ENCODE measurements at places on chromosomes 7 and 10. TPM values are rescaled to one million over a fixed set of nuclear protein-coding genes. Genes with fewer than 3 reads are reported as not detected.

DNA sequence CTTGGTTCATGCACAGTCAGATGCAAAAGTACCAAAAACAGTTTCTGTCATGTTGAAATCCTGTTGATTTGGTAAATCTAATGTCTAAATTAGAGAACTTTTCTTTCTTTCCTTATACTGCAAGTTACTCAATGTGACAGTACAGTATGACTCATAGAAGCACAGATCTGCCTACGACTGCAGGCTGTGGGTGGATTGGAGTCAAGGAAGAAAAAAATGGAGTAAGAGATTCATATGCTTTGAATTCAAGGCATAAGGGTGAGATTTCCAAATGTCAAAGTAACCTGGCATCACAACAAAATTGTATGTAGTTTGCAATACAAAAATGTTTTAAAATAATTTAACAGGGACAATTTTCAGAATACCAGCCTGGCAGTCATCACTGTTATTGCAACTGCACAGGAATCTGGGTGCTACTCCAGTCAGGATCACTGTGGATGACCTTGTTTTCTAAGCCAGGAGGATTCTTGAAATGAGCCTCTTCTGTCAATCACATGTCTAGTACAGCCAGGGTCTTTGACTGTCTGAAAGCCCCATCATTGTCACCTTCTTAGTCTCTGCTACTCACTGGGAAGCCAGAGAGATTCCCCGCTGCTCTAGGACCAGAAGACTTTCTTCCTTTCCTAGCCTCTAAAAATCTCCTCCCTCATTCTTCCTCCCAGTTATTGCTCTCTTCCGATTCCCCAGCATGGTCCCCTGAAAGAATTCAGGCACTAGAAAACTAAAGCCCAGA is 83.6 kb downstream of the CD36 start:
- DNase-seq: no peak

DNA sequence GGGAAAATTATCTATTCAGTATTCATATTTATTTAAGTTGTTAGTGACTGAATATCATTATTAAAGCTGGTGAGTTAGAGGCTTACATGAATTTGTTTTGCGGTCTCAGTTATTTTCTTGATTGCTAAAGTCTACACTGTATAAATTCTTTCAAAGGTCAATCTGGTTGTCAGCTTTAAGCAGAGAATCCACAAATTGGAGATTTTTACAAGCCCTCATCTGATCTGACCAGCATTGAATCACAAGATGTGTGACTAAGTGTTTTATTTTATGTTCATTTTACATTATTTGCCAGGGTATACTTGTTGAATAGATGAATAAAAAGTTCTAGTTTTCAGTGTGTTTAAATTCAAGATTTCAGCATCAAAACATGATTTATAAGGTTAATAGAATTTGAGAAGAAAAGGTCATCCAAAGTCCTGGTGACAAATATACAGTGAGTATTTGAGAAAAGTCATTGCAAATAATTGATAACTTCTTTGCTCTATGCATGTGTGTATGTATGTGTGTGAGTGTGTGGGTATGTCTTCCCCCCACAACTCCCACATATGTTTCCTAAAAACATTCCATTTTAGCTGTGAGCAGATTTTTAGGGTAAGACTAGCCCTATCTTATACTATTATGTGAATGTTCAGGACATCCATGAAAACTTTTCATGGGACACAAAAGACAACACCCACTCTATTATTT is 4.4 kb downstream of the SEMA3A start:
- DNase-seq: no peak

- no peak for DNase-seq
Measured at GRCh38 chr7:78493401-78493800, 694.8 kb downstream of the PHTF2 start.

DNA sequence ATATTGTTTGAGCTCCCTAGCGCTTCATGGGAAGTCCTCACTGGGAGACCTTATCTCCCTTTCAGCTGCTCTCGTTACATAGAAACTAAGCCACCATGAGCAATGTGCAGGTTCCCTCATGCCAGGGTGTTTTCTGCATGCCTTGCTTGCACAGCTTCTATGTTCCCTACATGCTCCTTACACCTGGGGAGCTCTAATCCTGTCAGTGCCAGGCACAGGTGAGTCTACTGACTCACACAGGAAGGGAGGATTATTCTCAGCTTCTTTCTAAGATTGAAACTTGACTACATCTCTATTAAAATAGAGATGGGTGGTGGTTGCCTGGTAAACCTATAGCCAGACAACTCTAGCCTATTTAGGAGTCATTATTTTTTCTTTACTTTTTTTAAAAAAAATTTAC is 375.7 kb upstream of the CDC14C start:
- no peak for DNase-seq

GRCh38 chr10:132300582-132300981 is 7.2 kb downstream of the STK32C start:
- no peak for DNase-seq

DNA sequence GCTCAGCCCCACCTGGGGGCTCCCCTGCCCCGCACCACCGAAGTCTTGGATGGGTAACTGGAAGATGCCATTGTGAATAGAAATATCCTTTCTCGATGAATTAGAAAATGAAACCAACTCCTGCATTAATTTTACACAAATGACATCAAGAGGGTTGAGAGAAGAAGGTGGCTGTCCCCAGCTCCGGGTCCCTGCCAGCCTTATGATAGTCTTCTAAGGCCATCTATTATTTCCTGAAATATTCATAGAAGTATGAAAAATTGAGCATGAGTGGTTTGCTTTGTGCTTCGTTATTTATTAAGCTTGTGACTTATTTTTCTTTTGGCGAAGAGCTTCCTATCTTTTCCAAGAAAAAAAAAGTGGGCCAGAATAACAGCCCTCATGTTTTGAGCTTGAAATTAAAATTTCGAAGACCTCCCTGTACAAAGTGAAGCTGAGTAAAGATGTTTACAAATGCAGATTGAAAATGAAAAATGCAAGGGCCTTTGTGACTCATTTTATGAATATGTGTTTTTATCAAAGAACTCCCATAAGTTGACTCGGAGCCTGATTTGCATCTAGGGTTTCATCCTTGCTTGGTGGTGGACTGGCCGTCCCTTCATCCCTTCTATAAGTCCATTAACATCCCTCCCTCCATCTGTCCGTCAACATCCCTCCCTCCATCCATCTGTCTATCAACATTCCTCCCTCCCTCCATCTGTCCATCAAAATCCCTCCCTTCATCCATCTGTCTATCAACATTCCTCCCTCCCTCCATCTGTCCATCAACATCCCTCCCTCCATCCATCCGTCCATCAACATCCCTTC is 20.5 kb upstream of the CFAP46 start:
- no peak for DNase-seq

DNA sequence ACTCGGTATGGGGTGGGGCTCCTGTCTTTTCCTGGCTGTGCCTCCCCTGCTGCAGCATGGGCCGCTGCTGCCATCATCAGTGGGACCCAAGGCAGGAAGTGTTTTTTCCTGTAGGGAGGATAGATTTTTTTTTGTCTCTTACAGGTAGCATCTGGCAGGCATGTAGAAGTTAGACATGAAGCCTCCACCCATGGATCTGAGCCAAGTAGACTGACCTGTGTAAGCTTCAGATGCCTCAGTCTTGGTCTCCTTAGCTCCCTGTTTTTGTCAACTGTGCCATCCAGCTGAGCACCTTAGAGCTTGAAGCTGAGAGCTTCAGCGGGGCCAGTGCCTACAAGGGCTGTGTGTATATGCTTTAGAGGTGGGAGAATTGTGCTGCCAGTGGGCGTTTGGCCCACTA is 93.5 kb downstream of the AUTS2 start:
- no peak for DNase-seq

GRCh38 chr7:20470726-20471125 is 140.0 kb downstream of the ITGB8 start:
- DNase-seq: no peak

GRCh38 chr7:16028103-16028502 is 341.6 kb upstream of the MEOX2 start:
- no peak for DNase-seq

DNA sequence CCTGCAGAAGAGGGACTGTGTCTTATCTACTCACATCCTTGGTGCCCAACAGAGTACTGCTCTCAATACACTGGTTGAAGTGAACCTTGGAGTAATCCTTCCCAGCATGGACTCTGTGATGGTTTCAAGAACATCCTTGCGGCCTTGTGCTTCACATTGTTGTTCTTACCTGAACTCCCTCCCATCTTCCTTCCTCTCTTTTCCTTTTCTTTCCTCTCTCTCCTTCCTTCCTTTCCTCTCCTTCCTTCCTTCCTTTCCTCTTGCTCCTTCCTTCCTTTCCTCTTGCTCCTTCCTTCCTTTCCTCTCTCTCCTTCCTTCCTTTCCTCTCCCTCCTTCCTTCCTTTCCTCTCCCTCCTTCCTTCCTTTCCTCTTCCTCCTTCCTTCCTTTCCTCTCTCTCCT is 26.3 kb downstream of the LAMB1 start:
- DNase-seq: no peak

- no peak for DNase-seq
Measured at GRCh38 chr7:89554209-89554608, 600.1 kb upstream of the STEAP1 start.

- DNase-seq: peak; percentile 18
Measured at GRCh38 chr7:24963218-24963617, 16.8 kb downstream of the OSBPL3 start.

- DNase-seq: peak; percentile 17
Measured at GRCh38 chr7:123769371-123769770, 20.6 kb upstream of the WASL start.

DNA sequence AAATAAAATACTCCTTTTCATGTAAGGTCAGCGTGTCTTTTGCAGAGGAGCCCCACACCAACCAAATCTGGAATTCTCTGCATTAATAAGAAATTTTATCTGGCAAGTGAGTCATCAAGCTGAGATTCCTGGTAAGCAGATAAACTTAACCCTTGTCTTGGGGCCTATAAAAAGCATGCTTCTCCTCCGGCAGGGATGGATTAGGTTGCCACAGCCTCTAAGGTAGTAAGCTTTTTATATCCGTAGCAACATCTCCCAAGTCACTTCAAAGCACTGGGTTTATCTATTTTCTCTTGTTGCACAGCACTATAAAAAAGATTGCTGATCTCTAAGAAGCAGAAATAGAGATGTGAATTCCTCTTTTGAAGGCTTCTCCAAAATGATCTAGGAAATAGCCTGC is 202.8 kb upstream of the NOBOX start:
- no peak for DNase-seq

GRCh38 chr7:363626-364025 is 73.7 kb downstream of the FOXL3 start:
- DNase-seq: peak; percentile 11

DNA sequence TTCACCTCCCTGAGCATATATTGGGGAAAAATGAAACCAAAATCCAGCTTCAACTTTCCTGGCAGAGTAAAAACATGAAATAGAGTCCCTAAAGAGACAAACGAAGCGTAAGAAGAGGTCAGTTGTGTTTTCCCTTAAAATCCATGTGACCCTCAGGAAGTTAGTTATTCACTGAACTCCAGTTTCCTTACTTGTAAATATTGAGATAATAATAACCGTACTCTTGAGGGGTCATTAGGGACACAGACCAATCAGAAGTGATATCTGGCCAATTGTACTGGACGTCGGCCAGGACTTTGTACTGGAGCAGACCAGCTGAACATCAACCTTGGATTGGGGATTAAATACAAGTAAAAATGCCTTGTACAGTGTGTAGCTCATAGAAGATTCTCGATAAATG is 167.0 kb downstream of the GATA3 start:
- DNase-seq: no peak

DNA sequence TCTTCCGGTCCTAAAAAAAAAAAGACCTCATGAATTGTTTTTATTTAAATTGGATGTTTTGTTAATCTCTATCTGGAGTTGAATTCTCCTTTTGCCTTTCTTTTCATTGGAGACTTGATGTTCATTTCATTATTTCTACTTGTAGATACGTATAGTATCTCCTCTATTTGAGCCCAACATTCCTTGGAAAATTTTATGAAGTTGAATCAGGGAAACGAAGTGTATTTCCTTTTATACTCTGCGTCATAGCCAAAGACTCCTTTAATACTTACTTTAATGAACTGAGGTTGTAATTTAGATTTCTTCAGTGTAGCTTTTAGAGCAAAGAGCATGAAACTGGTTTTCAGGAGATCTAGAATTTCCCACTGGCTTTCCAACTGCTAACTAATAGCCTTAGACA is 132.4 kb downstream of the KIAA1217 start:
- DNase-seq: no peak

- DNase-seq: no peak
Measured at GRCh38 chr7:135448753-135449152, 61.1 kb downstream of the CNOT4 start.

DNA sequence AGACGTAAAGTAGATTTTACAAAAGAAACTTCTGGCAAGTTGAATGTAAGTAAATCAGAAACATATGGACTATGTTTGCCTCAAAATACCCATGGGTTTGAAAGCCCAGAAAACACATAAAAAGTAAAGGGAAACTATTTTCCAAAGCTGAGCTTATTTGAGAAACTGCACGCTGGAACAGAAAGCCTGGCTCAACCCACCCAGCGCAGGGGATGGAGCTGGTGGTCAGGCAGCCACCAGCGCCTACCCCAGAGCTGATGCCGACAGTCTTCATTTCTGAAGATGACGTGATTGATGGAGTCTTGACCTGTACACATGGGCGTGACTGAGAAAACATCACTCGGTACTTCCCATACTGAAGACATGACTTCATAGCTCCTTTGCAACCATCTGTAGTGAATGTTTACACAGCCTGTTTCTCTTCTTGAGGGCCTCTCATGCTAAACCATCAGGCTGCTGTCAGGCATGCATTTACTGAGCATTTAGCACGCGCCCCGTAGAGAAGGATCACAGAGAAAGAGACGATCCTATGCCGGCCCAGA is 232.6 kb upstream of the AUTS2 start:
- no peak for DNase-seq

DNA sequence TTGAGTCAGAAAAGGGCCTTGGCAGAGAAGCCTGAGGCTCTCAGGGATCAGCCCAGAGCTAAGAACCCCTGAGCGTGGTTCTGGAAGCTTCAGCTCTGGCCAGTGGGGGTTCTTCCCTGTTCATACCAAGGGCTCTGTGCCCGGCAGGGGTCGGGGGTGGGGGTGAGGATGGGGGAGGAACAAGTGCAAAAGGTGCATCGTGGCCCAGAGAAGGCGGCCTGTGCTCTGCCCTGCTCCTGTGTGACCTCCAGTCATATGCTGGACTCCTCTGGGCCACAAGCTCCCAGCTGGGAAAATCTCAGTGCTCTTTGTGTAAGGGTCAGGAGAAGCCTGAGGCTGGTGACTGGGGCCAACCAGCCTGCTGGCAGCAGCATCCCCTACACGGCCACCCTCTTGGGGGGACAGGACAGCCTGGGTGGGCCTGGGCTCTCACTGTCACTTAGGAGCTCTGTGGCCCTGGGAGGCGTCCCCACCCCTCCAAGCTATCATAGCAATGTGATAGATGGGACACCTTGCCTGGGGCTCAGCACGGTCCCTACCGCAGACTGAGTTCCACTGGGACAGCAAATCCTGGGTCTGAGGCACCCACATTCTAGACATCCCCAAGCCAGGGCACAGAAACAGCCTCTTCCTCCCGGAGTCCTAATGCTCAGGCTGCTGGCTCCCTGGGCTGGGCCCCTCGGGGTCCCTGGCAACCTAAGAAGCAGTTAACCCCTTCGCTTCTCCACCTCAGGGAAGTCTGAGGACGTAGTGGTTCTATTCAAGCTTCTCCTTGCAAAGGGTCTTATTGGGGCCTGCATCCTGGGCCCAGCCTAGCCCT is 2.5 kb downstream of the MMRN2 start:
- DNase-seq: no peak

CDNF gene
- polyA plus RNA-seq: 19.3 TPM

TRPV6 gene
- not detected for polyA plus RNA-seq

CRPPA gene
- polyA plus RNA-seq: 1.1 TPM

CASP2 gene
- 4.3 TPM for polyA plus RNA-seq

ANKRD7 gene
- 0.30 TPM for polyA plus RNA-seq

SLC18A3 gene
- not detected for polyA plus RNA-seq

APBB1IP gene
- 0.25 TPM for polyA plus RNA-seq

PSAP gene
- 1,049 TPM for polyA plus RNA-seq

ZNF518A gene
- 6.3 TPM for polyA plus RNA-seq

HABP2 gene
- polyA plus RNA-seq: 0.01 TPM

PHKG1 gene
- polyA plus RNA-seq: 9.2 TPM
